ENCODE measurements at places on chromosomes 3 and 15.

DNA sequence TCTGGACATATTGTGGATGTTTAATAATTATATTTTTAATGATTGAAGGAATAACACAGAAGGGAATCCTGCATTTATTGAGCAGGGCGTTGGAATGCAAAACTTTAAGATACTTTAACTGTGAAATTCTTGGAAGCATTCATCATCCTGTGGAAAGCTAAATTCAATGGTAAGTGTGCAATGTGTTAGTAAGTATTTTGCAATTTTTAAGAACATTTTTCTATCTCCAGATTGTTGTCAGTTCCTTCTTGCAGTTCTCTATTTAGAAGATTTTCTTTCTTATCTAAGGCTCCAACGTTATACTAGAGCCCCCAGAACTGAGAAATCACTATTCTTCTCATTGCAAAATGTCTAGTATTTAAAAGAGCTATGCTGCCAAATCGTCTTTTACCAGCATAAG is 132.2 kb upstream of the TSC22D2 start:
- DNase-seq = no peak

- no peak for DNase-seq
These were observed 17.5 kb upstream of the RAD18 start for GRCh38 chr3:8980756-8981257.

DNA sequence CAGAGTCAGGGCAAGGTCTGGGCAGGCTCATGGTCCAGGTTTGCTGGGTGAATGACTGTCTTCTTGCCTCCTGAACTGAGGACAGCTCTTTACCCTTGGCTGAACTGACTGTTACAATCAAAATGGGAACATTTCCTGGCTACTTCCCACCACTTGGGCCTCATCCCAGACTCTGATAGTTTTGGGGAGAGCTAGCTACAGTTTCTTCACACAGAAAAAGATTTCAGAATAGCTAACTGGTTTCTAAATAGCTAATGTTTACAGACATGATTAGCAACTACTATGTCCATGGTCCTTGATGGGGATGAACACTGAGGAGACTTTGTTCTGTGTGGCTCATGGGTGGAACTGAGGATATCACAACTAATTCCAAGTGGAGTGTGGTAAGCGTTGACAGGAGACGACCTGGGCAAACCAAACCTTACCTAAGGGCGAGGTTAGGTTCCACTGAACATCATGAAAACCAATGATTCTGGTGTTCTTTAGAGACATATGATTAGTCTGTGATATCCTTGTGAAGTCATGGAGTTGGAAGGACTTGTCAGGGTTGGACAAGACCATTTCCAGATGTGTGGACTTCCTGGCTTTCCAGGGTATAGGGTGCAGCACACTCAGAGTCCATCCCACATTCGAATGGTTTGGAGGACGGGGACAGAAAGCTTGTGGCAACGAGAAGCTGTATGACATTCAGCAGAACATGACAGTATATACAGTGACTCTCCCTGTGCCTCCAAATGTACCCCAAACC is 7.3 kb downstream of the ALPK3 start:
- no peak for DNase-seq

DNA sequence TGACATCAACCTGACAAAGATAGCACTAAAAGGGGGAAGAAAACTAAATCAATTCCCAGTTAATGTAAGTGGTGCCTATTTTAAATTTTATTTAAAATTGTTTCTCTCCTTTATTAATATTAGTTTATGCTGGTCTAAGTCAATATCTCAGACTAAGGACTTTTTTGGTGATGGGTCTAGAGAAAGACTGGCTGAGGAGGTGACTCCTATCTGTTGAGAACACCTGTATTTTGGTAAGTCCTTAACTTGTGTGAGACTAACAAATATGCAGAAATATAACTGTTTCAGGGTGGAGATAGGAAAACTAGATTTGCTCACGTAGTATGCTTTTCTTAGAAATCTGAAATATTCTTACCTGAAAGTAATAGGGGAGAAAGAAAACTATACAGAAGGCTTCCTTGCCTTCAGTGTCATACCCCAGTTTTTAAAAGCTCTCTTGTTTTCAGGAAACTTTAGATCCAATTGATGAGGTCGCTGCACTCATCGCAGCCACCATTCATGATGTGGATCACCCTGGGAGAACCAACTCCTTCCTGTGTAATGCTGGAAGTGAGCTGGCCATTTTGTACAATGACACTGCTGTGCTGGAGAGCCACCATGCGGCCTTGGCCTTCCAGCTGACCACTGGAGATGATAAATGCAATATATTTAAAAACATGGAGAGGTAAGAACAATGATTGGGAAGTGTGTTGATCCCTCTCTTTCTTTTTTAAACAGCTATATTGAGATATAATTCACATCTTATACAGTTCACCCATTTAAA is 138.9 kb downstream of the PDE8A start:
- DNase-seq = no peak

GRCh38 chr15:33011976-33012375 is 182.5 kb downstream of the FMN1 start:
- no peak for DNase-seq

- no peak for DNase-seq
These were observed 5.7 kb downstream of the NTRK3 start for GRCh38 chr15:88250826-88251225.

All from Calu3 (cell line).